ENCODE measurements at places on chromosomes 2 and 18.

DNA sequence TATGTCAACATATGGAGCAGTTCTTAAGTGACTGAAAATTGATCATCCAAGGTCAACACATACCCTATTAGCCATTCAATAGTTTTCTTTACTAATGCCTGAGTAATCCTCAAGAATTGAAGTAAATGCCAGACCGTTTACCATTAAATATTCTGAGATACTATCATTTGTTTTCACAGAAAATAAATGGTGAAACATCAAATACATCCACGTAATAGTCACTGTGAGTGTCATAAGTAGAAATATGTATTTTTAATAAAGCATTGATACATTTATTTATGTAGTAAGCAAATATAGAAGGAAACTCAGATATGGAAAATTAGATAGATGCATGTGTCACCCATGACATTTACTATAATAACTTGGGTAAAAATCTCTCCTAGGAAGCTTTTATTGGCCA, 927.8 kb upstream of the NRXN1 start:
- no peak for DNase-seq

GRCh38 chr18:56173542-56174220, 464.7 kb downstream of the TXNL1 start:
- no peak for DNase-seq

- DNase-seq: no peak
Observed at GRCh38 chr2:48165070-48165753, 258.9 kb upstream of the FBXO11 start.

DNA sequence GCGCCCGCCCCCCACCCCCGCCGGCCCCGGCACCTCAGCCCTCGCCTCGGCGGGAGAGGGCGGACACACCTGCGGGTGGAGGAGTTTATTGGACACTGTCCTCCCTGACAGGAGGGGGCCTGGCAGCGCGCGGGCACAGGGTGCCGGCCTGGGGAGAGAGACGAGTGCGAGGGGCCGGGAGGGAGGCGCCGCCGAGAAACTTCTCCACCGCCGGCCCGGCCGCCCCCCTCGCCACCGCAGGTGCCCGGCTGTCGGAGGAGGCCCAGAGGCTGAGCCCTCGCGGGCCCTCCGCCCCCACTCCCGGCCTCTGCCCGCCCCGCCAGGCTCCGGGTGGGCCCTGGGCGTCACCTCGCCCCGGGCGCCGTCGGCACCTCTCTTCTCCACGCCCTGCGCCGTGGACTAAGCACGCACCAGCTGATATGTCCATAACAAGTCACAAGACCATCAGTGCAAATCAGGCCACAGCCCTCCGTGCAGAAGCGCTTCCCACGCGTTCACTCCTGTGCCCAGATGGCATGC, 311.3 kb downstream of the CELF4 start:
- no peak for DNase-seq

- peak; percentile 87 for DNase-seq
Observed at GRCh38 chr18:50853863-50854271, 25.1 kb upstream of the ME2 start.

DNA sequence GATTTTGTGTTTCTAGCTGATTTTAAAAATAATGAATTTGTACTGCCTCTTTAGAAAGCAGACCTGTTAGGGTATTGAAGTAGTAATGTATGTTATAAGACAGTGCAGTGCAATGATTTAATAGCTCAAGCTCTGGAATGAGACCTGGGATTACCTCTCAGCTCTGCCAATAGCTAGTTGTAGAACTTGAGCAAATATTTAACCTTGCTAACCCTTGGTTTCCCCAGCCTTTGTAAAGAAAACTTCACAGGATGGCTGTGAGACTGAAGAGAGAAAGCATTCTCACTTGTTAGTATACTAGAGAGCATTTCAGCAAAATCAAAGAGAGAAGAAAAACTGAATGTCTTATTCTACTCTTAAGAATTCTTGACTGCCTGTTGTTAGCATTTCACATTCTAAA, 293.9 kb downstream of the KIAA1328 start:
- no peak for DNase-seq

- DNase-seq: peak; percentile 42
Observed at GRCh38 chr2:68565858-68566257, 77.5 kb upstream of the PROKR1 start.

DNA sequence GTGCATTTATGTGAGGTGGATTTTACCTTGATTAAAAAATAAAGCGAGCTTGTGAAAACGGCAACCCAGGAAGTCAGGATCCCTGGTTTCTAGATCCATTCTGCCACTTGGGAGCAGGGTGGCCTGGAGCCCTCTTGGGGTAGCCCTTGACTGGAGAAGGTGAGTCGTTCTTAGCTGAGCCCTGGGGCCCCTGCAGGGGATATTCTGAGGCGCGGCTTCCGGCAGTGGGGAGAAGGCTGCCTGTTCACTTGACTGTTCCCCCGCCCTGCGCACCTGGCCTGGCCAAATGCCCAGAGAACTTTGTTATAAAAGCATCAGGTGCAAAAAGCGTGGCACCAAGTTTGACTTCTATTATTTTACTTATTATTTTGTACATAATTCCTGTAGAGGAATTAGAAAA, 221.9 kb downstream of the DYSF start:
- no peak for DNase-seq

DNA sequence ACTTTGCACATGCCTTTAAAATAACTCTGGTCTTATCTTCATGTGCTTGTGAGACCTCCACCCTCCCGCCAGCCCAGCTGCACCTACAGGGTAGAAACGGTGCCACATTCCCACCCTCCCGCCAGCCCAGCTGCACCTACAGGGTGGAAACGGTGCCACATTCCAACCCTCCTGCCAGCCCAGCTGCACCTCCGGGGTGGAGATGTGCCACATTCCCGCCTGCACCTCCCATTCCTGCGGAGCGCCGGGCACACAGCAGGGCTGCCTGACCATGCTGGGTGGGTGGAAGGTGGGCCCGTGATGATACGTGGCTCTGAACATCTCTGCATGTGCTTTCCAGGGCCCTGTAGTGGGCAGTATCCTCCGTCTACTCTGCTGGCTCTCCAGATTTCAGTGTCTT, 243.7 kb upstream of the PXDN start:
- no peak for DNase-seq

- no peak for DNase-seq
Observed at GRCh38 chr2:85954590-85955458, 66.0 kb upstream of the ST3GAL5 start.

DNA sequence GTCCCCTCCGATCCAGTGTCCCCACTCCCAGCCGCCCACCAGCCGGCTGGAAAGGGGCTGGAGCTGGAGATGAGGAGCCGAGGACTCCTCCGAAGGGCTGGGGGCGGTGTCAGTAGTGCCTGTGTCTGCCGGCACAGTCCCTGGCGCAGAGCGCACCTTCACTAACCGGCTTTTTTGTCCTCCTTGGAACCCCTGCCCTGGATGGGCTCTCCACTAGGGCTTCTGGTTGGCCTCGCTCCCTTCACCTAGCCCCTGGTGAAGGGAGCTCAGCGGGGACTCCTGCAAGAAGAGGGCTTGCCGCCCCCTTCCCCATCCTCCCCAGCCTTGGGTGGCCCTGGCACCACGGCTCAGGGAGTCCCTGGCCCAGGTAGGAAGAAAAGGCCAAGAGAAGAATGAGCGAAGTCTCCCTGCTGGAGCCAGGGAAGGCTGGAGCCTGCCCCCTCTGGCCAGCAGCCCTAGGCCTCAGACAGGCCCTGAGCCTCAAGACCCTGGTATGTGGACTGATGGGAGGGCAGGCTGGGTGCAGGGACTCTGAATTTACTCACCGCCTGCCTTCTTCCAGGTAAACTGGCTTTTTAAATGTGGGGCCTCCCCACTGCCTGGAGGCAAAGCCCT, 570 bp upstream of the ECEL1 start:
- DNase-seq: no peak

DNA sequence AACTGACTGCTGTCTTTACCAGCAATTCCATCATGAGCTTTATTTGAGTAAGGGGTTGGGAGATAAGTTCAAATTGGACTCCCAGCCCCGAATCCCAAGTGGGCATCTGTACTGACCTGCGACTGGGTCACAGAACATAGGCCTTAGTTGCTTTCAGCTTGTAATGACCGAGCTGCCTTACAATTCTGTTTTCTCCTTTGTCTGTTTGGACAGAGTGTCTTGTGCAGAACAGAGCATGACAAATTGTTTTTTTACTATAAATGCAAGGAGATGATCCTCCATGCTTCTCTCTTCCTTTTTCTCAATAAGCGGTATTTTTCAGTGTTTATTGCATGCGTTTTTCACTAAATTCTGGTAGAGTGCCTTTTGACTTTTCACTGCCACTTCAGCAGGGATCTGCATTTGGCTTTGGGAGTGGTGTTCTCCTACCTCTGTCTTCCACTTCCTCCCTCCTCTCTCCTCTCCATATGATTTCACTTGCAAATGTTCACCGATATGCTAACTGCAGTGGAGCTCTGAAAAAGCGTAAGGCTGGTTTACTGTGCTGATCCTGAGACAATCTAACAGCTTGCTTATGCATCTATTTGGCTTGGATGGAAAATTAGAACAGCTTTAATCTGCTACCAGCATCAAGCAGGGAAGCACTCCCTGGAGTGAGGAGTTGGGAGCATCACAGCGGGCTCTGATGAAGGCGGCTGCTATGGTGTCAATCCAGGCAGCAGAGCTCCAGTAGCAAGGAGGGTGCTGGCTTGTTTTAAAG, 158.8 kb upstream of the SMIM21 start:
- no peak for DNase-seq

DNA sequence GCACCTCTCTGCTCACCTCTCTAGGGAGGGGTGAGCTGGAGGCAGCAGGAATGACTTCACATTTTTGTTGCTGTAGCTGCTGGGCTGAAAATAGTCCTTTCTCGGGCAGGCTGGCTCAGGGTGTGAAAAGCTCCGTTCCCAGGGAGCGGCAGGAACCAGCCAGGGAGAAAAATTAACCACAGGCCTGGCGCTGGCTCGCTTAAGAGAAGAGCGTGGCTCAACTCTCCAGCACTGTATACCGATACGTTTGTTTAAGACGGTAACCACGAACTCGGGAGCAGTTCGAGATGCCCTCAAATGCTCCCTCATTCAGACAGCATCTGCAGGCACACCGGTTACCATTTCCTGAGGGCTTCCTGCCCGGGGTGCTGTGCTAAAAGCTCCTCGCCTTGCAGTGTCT, 129.6 kb downstream of the CELF4 start:
- DNase-seq: no peak

DNA sequence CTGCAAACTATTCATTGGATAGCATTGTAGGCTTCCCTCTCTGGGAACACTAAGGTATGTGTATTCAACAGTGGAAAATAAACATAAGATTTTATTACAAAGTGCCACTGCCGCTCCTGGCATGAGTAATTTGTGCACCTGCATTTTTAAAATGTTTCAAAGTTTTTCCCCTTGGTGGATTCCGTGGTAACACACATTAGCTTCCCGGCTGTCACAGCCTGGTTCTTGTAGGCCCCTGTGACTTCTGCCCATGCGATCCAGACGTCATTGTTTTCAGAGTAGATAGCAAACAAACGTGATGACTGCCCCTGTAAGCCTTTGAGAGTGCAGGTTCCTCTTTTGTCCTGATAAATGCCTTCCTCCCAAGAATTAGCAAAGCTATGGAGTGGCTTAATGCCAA, 421.0 kb downstream of the ZNF521 start:
- DNase-seq: no peak

GRCh38 chr2:225083276-225083675, 41.0 kb upstream of the DOCK10 start:
- no peak for DNase-seq

DNA sequence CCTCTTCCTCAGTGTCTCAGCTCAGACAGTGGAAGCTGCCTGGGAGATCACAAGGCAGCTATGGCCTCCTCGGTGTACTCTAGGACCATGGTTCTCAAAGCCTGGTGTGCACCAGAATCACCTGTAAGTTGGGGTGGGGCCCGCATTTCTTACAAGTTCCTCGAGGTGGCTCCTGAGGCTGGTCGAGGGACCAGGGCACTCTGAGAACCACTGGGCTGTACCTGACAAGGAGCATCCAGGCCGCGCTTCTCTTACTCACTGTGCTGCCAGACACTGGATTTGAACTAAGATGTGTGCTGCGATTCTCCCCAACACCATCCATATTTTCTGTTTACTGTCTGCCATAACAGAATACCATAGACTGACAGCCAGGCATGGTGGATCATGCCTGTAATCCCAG, 59.5 kb downstream of the DIPK1C start:
- DNase-seq: no peak

GRCh38 chr18:2559249-2559648, 12.1 kb downstream of the METTL4 start:
- no peak for DNase-seq

- no peak for DNase-seq
Observed at GRCh38 chr2:33478968-33479731, 2.7 kb downstream of the RASGRP3 start.
